NCI-H1694 (cell line): ENCODE measurements at places on chromosomes 5 and 9.

- no peak for DNase-seq
Measured at GRCh38 chr9:133762488-133763271, 24.5 kb upstream of the SARDH start.

GRCh38 chr5:126884269-126884819 lies 107.4 kb downstream of the LMNB1 start:
- DNase-seq, result no peak

DNA sequence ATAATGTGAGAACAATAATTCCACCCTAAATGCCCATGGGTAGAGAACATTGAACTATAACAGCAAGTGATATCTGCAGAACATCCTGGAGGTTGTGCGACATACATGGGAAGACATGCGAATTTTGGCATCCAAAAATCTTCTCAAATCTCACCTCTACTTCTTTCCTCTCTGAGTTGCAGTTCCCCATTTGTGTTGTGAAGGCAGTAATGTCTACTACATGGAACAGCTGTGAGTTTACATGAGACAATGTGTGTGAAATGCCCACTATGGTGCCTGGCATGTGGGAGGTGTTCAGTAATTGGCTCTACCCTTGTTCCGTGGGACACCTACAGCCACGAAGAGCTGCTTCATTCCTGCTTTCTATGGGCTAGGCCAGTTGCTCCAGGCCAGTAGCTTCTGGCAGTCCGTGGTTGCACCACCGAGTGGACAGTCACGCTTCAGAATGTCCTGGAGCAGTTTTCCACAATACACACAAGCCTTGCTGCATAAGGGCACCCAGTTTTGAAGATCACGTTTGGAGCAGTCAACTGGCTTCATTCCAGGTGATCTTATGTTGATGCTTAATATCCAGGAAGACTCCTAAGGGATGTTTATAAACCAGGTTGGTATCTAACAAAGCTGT lies 297.7 kb downstream of the DEPDC1B start:
- no peak for DNase-seq

DNA sequence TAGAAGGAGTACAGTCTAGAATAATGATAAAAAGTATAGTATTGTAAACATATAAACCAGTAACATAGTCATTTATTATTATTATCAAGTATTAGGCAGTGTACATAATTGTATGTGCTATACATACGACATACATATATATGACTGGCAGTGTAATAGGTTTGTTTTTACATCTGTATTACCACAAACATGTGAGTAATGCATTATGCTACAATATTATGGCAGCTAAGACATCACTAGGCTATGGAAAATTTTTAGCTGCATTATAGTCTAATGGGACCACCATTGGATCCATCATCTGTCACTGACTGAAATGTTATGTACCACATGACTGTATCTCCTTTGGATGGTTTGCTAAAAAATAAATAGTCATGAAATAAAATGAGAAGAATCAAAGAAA lies 530.0 kb downstream of the PRR16 start:
- DNase-seq, result no peak

GRCh38 chr5:34721327-34721726 lies 65.2 kb downstream of the RAI14 start:
- no peak for DNase-seq

DNA sequence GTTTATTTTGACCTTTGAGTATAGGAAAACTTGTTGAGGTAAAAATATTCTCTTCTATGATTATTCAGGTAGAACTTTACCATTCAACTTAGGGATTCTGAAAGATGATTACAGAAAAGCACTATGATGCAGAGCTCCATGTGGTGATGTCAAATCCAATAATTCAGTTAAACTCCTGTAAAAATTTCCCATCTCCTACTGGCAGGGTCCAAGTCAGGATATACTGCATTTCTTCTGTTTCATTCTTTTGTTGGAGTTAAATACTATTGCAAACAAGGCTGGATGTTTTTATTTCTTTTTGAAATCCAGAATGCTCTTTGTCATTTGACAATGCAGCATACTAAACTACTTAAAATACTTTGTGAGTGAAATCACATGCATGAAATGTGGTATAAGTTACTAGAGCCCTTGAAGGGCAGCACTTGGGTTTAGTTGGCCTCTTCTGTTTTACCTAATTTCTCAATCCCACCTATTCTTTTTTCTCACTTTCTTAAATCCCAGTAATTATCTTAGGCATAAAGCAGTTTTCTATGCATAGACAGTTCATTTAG lies 204.5 kb downstream of the FBXL7 start:
- no peak for DNase-seq

GRCh38 chr5:95519681-95520080 lies 35.1 kb downstream of the SKIC3 start:
- no peak for DNase-seq

DNA sequence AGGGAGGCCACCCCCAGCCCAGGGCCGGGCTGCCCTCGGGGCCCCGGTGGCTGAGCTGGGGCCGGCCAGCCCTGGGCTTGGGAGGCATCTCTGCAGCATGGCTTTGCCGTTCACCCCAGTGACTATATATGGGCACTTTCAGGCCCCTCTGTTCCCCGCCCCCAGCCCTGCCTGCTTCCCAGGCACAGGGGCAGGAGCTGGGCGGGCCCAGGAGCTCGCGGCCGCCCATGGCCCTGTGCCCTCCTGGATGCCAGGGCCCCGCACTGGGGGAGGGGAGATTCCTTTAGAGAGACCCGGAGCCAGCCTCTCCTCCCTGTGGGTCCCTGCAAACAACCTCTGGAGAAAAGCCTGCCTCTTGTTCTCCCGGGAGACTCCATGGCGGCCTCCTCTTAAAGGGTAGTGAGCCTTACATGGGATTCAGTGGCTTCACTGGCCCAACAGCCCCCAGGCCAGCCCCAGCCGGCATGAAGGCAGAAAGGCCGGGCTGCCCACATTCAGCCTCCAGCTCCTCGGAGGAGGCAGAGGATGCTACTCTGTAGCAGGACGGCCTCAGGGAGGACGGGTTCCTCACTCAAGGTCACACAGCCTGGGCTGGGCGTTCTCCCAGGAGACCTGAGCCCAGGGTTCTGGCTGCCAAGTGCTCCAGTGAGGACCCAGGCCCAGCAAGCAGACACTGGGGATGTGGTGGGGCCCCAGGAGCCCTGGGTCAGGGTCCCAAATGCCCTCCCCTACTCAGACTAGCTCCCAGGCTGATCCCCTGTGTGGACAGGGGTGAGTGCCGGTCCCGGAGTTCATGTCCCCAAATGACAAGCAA lies 4.1 kb downstream of the NACC2 start:
- DNase-seq, result no peak

DNA sequence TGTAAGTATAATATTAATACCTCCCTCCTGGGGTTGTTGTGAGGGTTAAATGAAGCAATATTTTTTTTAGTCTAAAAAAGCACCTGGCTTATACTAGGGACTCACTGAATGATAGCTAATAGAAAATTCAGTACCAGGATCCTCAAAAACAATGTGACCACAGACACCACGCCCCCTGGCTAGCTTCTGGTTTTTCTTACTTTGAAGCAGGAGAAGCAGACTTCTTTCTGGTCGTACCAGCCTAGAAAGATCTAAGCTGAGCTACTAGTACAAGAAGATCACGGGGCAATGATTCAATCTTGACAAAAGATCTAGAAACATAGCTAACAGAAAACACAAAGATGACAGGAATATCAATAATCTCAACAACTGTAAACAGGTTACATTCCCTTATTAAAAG lies 218.5 kb upstream of the SLC30A5 start:
- no peak for DNase-seq

DNA sequence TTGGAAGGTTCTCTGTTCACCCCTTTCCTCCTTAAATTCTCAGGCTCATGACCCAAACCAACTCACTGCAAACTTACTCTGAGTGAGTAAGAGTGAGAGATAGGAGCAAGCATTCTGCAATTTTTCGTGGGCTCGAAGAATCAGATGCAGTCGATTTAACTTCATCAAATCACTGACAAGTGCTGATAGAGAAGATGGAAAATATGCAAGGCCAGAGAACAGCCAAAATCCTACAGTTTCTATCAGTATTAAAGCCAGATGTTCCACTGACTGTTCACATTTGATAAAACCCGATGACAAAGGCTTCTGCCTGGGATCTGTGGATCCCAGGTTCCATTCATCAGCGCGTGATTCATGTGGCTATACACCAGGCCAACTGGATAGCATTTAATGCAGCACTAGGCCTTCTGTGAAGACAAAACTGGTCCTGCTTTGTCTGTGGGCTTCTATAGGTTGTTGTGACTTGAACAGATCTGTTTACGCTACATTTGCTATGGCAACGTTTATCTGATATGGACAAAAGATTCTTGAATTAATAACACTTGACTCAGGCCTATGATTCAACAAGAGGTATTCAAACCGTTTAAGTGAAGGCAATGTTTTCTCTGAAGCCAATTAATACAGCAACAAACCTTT lies 251.2 kb downstream of the NFIB start:
- DNase-seq, result no peak

GRCh38 chr5:142280066-142281007 lies 44.5 kb downstream of the SPRY4 start:
- no peak for DNase-seq

DNA sequence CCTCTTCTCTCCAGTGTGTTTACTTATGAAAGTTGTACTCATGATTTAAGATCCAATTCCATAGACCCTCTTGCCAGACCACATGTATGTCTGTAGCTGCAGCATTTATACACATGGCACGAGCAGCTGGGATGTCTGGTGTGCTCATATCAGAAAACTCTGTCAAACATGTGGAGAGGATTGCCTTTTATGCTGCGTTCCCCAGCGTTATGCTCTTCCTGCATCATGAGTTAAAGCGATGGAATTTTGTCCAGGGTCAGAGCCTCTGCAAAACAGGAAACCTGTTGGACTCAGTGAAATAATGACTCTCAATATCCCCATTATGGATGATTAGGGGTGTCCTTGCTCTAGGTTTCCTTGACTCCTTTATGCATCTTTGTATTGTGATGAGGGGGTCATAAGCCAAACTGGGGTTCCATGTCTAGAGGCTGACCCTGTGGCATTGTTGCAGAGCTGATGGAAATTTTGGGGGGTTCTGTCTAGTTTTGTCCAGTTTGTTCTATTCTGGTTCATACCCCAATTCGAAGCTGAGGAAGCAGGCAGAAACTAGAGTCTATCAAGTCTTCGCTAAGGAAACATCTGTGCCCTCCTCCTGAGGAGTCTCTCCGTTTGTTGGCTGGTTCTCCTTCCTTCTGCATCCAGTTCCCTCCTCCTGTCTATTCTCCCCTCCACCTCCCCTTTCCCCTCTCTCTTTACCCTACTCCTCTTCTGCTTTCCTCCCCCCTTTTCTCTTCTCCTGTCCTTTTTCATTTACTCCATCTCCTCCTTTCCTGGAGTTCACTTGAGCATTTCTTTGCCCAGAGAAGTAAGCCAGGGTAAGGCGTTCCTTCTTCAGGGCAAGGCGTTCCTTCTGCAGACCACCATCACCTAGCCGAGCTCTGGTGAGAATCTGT lies 252.8 kb downstream of the MAST4 start:
- no peak for DNase-seq

GRCh38 chr5:53008751-53009150 lies 19.6 kb downstream of the ITGA2 start:
- no peak for DNase-seq

- DNase-seq, result no peak
Measured at GRCh38 chr5:135076051-135076491, 42.0 kb upstream of the PITX1 start.

- DNase-seq, result no peak
Measured at GRCh38 chr9:16203729-16204573, 651.1 kb downstream of the CCDC171 start.
